ENCODE measurements at places on chromosomes 16 and 17. TPM values are rescaled to one million over a fixed set of nuclear protein-coding genes. Genes with fewer than 3 reads are reported as not detected.

The KRTAP1-1 gene
- polyA plus RNA-seq, result 0.32 TPM

The KANSL1 gene
- 14.1 TPM for polyA plus RNA-seq

The FBXW10B gene
- polyA plus RNA-seq, result 1.3 TPM

The ZNF821 gene
- polyA plus RNA-seq, result 5.0 TPM

The RUNDC3A gene
- 0.31 TPM for polyA plus RNA-seq

The C1QL1 gene
- polyA plus RNA-seq, result 0.39 TPM

The NCBP3 gene
- 19.3 TPM for polyA plus RNA-seq

The COX6A2 gene
- not detected for polyA plus RNA-seq

The SAMD14 gene
- polyA plus RNA-seq, result 2.7 TPM

Data from BJ (cell line).